SK-MEL-5 (cell line): ENCODE measurements at places on chromosomes 5 and 9.

GRCh38 chr9:137703842-137704508, 85.2 kb downstream of the EHMT1 start:
- no peak for DNase-seq

DNA sequence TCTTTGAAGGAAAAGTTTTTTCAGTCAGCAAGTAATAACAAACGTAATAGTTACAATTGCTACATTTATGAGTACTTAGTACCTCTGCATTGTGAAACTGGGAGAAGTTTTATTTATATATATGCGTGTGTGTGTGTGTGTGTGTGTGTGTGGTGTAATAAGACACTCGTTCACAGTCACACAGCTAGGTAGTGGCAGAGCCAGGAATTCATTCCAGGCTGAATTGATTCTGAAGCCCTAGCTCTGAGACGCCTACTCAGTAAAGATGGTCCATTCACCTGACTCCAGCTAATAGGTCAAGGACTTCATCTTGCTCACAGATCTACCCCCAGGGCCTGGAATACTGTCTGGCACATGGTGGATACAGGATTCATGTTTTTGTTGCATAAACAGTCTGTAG, 13.6 kb upstream of the CAST start:
- peak; percentile 66 for DNase-seq

GRCh38 chr9:133635098-133635497, 1.1 kb upstream of the DBH start:
- no peak for DNase-seq

DNA sequence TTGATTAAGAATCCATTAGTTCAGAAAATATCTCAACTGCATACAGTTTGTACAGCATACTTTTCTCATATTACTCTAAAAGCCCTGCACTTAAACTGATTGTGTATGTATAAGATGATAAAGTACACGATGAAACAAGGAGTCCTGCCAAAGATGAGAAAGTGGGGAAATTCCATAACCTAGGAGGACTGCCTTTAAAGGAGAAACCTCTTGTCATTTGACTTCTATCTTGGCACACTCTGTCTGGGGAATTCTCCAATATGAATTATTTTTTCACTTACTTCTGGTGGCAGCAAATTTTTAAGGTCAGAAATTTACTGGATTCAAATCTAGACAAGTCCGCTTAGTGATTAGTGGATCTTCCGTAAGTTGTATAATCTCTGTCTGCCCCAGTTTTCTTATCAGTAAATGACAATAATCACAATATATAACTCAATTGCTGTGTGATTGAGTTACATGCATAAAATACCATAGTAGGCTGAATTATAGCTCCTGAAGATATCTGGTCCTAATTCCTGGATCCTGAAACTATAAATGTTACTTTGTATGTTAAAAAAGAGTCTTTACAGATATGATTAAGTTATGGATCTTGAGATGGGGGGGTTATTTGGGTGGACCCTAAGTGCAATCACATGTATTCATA, 17.0 kb upstream of the ISOC1 start:
- no peak for DNase-seq

- no peak for DNase-seq
Measured at GRCh38 chr9:30505311-30505710, 1879.1 kb upstream of the ACO1 start.

- peak; percentile 46 for DNase-seq
Measured at GRCh38 chr9:132878695-132879456, at the start of gene SPACA9. TSS of gene SPACA9 (plus strand) at chr9:132878898. CDS start at chr9:132883948, 5,050 bp downstream.

GRCh38 chr5:181221792-181222629, 1.1 kb upstream of the TRIM41 start:
- DNase-seq, result peak; percentile 94

- peak; percentile 85 for DNase-seq
Measured at GRCh38 chr9:129175825-129176633, 2.0 kb downstream of the IER5L start.

DNA sequence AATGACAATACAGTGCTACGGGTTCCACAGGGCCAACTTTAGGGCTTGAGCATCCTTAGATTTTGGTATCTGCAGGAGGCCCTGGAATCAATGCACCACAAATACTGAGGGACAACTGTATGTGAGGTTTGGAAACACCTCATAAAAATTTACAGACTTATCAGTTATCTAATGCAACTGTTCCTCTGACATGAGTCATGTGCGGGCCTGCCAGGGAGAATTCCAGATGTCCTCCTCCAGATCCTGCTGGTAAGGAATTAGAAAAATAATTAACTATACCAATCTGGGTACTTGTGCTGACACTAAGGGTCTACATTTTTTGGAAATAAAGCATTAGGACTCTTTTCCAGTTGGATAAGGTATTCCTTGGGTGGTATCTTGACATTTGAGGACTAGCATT, 333.3 kb downstream of the ARRDC3 start:
- no peak for DNase-seq

- DNase-seq, result no peak
Measured at GRCh38 chr5:79954620-79955019, 36.4 kb downstream of the MTX3 start.

DNA sequence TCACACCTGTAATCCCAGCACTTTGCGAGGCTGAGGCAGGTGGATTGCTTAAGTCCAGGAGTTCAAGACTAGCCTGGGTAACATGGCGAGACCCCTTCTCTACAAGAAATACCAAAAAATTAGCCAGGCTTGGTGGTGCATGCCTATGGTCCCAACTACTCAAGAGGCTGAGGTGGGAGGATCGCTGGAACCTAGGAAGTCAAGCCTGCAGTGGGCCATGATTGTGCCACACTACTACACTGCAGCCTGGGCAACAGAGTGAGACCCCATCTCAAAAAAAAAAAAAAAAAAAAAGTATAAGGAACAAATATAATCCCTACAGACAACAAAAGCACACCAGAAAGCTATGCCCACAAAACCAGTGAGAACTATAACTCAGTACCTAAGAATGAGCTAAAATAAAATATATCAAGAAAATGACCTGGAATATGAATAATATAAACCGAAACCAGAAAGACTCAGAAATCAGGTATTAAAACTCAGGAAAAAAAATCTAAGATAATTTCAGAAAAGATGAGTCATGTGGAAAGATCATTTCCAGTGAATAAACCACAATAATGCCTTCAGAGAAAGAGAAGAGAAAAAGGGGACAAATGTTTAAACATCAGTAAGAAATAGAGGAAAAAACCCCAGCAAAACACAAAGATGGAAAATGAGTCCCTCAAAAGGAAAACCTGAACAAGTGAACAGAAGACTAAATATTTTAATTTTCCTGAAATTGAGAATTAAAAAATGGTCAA, 57.4 kb downstream of the GOLPH3 start:
- no peak for DNase-seq

DNA sequence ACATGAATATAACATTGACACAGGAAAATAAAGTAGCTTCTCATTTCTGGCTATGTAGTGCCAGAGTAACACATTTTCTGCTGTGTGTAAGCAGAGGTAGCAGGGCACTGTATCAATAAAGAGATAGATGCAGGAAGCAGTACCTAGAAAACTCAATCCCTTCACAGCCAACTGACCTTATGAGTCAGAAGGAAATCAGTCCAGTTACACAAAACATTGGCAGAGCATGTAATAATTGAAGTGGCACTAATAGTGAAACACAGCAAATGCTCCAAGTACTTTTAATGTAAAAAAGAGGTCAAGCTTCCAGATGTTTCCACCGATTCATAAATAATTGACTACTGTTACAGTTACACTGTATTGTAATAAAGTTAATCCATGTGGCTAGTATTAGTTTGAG, 706.6 kb downstream of the EFNA5 start:
- no peak for DNase-seq

- DNase-seq, result no peak
Measured at GRCh38 chr5:60488466-60489130, 211.4 kb downstream of the DEPDC1B start.

GRCh38 chr9:126429190-126429589, 102.6 kb downstream of the MVB12B start:
- DNase-seq, result no peak

DNA sequence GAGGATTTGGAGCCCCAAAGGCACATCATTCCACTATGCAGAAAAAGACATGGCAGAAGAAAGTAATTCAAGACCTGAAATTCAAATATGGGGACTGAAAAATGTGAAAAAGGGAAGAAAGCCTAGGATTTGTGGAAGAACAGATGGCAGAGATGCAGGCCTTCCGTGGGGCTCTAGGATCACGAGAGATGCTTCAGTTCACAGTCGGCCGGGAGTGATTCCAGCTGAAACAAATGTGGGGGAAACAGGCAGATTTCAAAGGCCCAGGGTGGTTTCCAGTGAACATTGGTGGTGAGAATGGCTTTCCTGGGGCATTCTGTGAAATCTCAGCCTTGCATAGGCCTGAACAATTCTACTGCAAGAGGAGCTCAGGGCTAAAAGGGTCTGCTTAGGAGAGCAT, 34.6 kb upstream of the ZFR start:
- no peak for DNase-seq
